ENCODE measurements at places on chromosomes 11 and 22.
A peak's percentile ranks its signal among the peaks of the same experiment; 100 is the strongest.

GRCh38 chr11:6488342-6488741, 7.0 kb downstream of the TIMM10B start:
- no peak for DNase-seq

GRCh38 chr22:50460938-50461337, 13.9 kb downstream of the SBF1 start:
- no peak for DNase-seq

DNA sequence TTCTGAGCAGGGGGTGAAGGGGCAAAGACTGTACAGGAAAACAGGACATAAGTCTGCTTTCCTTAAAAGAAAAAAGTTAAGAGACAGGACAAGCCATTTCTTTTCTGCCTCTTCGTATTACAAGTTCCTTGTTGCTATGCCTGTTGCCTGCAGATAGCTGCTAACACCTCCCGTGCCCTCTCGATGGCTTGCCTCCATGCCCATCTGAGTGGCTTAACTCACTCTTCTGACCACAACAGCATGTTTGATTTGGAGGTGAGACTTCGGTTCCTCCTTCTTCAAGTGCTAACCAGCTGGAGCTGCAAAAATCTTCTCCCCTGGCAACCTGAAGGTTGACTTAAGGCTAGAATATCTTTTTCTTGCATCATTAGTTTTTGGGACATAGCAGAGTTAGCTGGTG, 103.1 kb downstream of the PRR5L start:
- DNase-seq: no peak

DNA sequence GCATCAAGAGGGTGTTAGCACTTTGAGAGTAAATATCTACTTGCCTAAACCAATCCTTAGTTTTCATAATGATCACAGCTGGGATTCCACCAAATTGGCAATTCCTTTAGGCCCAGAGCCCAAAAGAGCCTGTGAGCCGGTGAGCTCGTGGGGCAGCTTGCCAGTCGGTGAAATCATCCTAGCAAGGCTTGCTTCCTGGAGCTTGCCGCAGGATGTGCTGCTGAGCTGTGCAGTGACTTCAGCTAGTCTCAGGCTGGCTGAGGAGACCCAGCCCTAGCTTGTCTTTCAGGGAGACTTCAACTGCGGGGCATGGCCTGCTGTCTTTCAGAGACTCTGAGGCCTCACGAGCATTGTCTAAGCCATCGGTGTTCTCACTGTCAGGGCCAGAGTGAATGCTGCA, 73.6 kb upstream of the SUSD2 start:
- no peak for DNase-seq

GRCh38 chr11:133896642-133897330, 51.5 kb upstream of the SPATA19 start:
- DNase-seq: no peak

GRCh38 chr11:128405714-128406662, 181.4 kb downstream of the ETS1 start:
- DNase-seq: peak; percentile 26

DNA sequence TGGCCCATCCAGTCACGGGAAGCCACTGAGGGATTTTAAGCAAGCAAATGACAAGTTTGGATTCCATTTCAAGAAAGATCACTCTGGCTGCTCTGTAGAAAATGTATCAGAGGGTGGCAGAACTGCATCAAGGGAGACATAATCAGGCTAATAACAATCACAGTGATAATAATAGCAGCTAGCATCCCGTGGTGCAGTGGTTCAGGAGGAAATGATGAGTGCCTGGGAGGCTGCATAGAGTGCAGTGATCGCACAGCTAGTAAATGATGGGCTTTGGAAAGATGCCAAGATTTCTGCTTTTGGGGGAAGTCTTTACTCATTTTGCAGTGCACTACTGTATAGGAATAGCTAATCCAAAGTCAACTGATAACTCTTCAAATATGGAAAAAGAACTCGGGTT, 35.8 kb downstream of the TNRC6B start:
- peak; percentile 57 for DNase-seq

DNA sequence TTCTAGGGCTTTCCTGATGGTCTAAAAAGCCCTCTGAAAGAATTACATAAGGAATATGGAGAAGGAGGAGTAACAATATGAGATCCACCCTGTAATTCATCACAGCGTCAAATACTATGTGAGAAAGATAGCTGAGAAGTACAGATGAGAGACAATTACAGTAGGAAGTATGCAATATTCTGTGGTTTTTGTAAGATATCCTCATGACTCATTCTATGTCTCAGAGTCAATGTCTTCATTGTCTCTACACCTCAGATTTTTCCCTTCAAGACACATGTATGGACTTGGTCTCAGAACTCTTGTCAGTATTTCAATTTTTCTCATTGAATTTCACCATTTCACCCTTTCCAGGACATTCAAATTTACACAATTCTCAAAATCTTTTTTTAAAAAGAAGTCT, 343.3 kb upstream of the CTSC start:
- no peak for DNase-seq

- DNase-seq: no peak
These were observed 121.9 kb downstream of the TBC1D22A start for GRCh38 chr22:46884365-46884764.

- no peak for DNase-seq
These were observed 10.0 kb downstream of the VSIG10L2 start for GRCh38 chr11:125955856-125956255.

DNA sequence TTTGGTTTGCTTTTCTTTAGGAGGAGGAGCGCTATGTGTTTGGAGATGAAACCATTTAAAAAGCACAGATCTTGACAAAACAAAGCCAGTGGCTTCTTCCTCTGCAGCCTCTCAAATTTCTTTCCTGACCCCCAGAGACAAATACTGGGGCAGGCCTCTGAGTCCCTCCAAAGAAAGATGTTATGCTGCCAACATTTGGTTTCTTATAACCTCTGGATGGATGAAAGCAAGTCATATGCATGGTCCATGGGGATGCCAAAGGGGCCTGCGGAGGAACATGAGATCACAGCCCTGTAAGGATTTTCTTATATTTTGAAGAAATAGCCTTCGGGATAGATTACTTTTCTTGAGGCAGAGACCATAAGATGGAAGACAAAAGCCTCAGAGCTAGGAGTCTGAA, 179.1 kb downstream of the TENM4 start:
- DNase-seq: no peak

DNA sequence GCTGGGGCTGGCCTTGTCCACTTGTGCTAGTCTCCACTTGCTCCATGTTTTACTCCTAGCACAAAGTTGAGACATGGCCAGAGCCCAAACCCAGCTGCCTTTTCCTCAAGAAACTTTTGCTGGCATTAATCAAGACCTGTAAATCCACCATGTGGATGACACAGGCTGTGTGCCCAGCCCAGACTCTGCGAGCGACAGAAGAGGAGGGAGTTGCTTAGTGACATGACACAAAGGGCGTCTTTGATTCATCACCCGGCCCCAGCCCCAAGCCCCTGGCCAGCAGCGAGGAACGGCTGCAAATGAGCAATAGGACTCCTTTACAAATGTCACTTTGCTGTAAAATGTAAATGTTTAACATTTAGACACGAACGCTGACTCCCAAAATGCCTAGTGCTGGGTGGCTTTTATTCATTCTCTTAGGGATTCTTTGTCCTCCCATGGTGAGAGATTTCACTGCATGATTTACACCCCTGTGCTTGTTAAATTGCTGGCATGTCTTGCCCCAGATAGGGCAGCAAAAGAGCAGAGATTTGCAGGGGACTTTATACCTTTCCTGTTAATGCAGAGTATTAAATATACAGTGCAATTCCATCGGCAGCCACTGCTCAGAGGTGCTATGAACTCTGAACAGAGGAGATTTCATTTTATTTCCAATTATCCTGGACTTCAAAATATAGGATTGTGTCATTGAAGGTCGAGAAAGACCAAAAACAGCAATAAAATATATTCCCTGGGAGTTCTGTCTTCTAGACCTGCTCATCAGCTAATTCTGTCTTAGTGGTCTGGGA, 263.6 kb upstream of the NCAM1 start:
- DNase-seq: no peak

DNA sequence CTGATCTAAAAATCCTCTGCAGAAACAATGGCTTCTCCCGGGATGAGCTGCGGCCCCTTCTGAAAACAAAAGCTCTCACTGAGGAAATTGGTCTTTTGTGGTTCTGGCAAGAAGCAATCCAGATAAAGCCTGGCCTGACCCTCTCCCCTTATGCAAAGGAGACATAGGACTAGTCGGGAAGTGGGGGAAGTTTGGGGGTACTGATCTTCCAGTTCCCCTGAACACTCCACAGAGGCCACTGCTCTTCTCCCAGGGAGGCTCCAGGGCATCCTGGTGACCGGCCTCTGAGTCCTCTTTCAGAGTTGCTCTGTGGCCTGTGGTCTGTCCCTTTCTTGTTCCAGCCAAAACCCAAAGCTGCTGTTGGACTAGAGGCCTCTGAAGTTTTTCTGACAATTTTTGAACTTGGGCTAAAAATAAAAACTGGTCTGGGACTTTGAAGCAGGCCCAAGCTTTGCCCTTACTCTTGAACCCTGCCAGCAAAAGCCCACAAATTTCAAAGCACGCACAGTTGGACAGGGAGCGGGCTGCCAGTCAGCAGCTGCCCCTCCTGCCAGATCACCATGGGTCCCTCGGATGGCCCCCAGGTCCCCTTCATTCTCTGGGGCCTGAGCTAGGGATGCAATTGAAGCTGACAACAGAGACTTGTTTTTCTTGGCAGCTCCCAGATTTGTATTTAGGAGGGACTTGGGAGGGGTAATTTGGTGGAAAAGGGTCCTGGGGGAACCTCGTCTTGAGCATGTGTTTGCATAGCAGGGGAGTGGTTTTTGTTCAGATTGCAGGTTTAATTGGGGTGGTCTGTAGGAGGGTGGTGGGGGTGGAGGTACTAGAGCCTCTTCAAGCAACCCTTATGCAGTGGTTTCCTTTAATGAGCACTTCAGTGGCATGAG, 381.6 kb upstream of the CADM1 start:
- DNase-seq: no peak

DNA sequence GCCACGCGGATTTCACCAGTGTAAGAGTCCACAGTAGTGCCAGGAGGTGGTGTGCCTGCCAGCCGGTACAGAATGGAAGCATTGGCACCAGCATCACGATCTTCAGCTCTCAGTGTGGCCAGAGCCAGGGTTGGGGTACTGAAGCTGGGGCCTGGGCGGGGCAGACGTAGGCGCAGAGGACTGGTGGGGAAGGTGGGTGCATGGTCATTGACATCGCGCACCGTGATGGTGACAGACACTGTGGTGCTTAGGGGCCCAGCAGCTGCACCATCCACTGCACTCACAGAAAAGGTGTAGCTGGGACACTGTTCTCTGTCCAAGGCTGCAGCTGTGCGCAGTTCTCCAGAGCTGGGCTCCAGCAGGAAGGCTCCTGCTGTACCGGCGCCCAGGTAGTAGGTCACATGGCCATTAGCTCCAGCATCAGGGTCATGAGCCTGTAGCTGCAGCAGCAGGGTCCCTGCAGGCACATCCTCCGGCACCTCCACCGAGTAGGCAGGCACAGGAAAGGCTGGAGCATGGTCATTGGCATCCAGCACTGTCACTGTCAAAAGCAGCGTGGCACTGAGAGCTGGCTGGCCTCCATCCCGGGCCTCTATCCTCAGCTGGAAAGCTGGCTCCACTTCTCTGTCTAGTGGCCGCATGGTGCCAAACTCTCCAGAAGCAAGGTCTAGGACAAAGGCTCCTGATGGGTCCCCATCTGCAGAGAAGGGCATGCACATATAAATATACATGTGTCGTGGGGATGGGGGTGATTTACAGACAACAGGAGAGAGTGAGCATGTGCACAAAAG, 7.9 kb upstream of the TPP1 start:
- no peak for DNase-seq

DNA sequence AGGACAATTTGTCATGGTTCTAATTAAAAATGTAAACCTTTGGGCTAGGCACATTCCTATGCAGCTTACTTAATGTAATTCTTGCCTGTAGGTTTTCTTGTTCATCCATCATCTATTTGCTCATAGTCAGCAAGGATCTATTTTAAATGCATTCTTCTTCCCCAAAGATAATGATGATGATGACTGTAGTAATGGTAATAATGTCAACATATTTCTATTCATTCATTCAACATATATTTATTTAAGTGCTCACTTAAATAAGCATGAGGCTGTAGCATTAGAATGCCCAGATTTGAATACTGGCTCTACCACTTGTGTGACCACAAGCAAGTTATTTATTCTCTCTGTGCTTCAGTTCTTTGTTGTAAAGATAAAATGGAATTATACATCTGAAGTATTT, 169.6 kb upstream of the SYN3 start:
- DNase-seq: no peak

GRCh38 chr22:43036282-43036829, 21.4 kb upstream of the PACSIN2 start:
- no peak for DNase-seq

DNA sequence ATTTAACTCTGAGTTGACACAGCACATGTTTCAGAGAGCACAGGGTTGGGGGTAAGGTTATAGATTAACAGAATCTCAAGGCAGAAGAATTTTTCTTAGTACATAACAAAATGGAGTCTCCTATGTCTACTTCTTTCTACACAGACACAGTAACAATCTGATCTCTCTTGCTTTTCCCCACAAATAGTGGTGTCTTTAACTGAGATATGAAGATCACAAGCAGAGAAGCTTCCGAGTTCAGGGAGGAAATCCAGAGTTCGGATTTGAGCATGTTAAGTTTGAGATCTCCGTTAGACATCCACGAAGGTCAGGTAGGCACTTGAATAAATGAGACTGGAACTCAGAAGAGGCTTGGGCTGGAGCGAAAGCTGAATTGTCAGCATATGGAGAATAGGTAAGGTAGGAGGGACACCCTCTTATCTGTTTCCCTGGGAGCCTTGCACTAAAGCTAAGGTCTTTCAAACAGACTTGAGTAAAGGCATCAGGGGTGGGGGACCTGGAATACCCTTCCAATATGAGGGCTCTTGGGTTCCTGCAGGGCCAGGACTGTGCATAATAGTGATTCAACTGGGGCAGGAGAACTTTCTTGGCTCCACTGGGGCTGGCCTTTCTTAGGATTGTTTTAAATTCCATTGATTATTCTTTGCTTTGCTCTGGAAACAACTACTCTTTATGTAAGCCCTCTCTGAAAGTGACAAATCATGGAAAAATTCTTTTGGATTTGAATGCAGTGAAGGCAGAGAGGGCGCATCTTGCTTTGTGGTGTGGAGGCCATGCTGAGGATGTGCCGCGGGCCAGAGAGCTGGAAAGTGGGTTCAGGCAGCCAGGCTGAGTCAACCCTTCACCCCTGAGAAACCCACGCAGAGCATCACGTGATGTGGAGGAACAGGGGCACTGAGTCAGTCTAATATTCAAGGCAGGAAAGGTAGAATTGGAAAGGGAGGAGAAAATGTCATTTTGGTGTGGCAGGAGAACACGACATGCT, 62.7 kb upstream of the AMPD3 start:
- DNase-seq: no peak

- DNase-seq: no peak
These were observed 12.5 kb downstream of the OR5B3 start for GRCh38 chr11:58394195-58394594.

DNA sequence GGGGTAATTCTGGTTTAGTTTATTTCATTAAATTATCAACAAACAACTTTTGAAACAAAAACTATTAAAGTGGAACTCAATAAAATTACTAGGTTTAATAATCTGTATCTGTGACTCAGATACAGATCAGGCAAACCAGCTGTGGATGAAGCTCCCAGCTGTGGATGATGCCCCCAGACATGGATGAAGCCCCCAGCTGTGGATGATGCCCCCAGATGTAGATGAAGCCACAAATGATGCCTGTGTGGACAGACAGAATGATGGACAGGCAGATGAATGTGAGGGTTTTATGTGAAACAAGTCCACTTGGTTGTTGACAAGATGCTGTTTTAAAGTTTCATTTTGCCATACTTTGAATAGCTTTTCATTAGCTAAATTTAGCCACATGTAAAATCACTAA, 5.8 kb upstream of the ZNF74 start:
- no peak for DNase-seq

GRCh38 chr11:74018331-74019005, 9.6 kb upstream of the UCP3 start:
- no peak for DNase-seq

GRCh38 chr11:13885083-13885482, 77.4 kb upstream of the SPON1 start:
- no peak for DNase-seq
